ENCODE measurements at places on chromosomes 4 and X. TPM values are rescaled to one million over a fixed set of nuclear protein-coding genes. Genes with fewer than 3 reads are reported as not detected.

DNA sequence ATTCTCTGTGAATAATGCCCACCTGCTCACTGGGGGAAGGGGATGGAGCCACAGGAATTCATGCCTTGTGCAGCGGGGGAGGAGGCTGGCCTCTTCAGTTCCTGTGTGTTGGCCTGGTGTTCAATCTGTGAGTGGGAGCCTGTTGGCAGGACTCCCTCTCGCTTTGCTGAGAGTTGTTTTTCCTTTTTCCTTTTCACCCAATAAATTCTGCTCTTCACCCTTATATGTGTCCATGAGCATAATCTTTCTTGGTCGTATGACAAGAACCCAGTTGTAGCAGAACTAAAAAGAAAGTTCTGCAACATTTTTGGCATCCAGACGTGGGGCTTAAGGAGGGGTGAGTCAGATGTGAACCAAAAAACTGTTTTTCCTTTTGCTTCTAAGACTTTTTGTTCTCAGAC lies 235.2 kb upstream of the HDX start:
- H3K27ac ChIP-seq = peak overlapping the region; percentile 71
- peak; percentile 14 for DNase-seq
- H3K27me3 ChIP-seq = no peaks in the 10 kb centered on the region
- H3K4me3 ChIP-seq = peak overlapping the region; percentile 49
- no peaks in the 10 kb centered on the region for H3K36me3 ChIP-seq

GRCh38 chr4:32429151-32429550 lies 1709.0 kb downstream of the PCDH7 start:
- no peaks in the 10 kb centered on the region for H3K4me1 ChIP-seq
- DNase-seq = no peak
- no peaks in the 10 kb centered on the region for H3K27me3 ChIP-seq
- H3K4me3 ChIP-seq = no peak overlapping the region
- H3K27ac ChIP-seq = no peak overlapping the region

The C4orf50 gene
- not detected for total RNA-seq

DNA sequence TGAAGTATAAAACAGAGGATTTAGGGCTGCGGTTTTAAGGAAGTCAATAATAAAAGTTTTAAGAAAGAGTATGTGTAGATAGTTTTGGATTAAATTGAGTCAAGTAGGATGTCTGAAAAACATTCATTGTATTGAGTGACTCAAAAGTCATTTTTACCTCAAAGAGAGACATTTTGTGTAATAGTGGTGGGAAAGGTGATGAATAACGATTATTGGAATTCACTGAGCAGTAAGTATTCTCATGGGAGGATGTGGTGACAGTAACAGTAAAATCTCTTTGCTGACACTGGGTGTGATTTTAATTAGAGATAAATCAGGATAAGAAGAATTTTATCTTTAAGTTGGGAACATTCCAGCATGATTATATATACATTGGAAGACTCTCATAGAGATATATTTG lies 233.6 kb downstream of the PDHA2 start:
- no peak overlapping the region for H3K27ac ChIP-seq
- no peaks in the 10 kb centered on the region for H3K27me3 ChIP-seq
- H3K4me3 ChIP-seq = no peak overlapping the region
- no peaks in the 10 kb centered on the region for H3K4me1 ChIP-seq
- DNase-seq = no peak

GRCh38 chr4:171588764-171589163 lies 224.4 kb upstream of the GALNTL6 start:
- H3K4me3 ChIP-seq = no peak overlapping the region
- no peaks in the 10 kb centered on the region for H3K4me1 ChIP-seq
- DNase-seq = no peak
- no peak overlapping the region for H3K27ac ChIP-seq
- H3K27me3 ChIP-seq = no peaks in the 10 kb centered on the region
- H3K36me3 ChIP-seq = no peaks in the 10 kb centered on the region

The NDP gene
- total RNA-seq = 0.23 TPM

The SHROOM2 gene
- 1.7 TPM for total RNA-seq
